Activated CD4-positive, CD25-positive, alpha-beta regulatory T cell treated with anti-CD3 and anti-CD28 coated beads, Interleukin-2, amount 50 U/mL, for 24 hours (primary cell): ENCODE measurements at places on chromosomes 11 and 22.
A peak's percentile ranks its signal among the peaks of the same experiment; 100 is the strongest.

GRCh38 chr22:32695451-32695891 lies 106.0 kb upstream of the TIMP3 start:
- ATAC-seq: no peak

GRCh38 chr11:13013054-13013488 lies 4.0 kb downstream of the RASSF10 start:
- ATAC-seq: no peak

GRCh38 chr22:50016988-50017700 lies 4.6 kb upstream of the IL17REL start:
- ATAC-seq: peak; percentile 78

DNA sequence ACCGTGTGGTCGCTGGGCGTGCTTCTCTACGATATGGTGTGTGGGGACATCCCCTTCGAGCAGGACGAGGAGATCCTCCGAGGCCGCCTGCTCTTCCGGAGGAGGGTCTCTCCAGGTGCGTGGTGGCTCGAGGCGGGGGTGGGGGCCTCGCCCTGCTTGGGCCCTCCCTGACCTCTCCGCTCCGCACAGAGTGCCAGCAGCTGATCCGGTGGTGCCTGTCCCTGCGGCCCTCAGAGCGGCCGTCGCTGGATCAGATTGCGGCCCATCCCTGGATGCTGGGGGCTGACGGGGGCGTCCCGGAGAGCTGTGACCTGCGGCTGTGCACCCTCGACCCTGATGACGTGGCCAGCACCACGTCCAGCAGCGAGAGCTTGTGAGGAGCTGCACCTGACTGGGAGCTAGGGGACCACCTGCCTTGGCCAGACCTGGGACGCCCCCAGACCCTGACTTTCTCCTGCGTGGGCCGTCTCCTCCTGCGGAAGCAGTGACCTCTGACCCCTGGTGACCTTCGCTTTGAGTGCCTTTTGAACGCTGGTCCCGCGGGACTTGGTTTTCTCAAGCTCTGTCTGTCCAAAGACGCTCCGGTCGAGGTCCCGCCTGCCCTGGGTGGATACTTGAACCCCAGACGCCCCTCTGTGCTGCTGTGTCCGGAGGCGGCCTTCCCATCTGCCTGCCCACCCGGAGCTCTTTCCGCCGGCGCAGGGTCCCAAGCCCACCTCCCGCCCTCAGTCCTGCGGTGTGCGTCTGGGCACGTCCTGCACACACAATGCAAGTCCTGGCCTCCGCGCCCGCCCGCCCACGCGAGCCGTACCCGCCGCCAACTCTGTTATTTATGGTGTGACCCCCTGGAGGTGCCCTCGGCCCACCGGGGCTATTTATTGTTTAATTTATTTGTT lies 2.4 kb downstream of the PIM3 start:
- ATAC-seq: no peak

DNA sequence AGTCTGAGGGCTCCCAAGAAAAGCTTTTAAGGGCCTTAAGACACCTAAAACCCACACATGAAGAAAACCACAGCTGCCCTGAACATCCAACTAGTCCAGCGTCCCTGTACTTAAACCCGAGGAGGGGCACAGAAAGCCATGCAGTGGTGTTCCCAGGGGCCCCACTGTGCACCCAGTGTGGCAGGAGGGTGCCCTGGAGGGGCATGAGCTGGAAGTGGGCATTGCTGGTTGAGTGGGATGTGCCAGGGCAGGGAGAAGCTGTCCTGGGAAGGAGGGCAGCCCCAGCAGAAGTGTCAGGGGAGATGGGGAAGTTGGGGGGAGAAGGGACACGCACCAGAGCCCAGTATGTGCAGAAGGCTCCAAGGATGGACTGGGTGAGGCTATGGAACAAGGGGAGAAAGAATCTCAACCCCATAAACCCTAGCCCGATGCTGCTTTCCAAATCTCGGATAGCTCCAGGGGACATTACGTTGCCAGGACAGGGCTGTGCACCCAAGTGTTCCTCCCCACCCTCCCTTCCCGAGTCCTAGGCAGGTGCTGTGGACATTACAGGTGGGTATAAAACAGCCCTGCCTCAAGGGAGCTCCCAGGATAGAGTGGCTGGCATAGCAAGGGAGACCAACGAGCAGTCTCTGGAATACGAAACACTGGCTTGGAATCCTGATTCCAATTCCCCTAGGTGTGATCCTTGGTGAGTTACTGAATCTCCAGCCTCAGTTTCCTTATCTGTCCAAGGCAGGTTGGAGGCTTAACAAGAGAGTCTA lies 44.2 kb downstream of the SHANK2 start:
- no peak for ATAC-seq

GRCh38 chr11:120270386-120270785 lies 30.4 kb downstream of the POU2F3 start:
- ATAC-seq: no peak

- no peak for ATAC-seq
Observed at GRCh38 chr22:43847376-43848289, 14.7 kb downstream of the SULT4A1 start.

- ATAC-seq: no peak
Observed at GRCh38 chr11:43895601-43896000, 15.0 kb downstream of the ALKBH3 start.

DNA sequence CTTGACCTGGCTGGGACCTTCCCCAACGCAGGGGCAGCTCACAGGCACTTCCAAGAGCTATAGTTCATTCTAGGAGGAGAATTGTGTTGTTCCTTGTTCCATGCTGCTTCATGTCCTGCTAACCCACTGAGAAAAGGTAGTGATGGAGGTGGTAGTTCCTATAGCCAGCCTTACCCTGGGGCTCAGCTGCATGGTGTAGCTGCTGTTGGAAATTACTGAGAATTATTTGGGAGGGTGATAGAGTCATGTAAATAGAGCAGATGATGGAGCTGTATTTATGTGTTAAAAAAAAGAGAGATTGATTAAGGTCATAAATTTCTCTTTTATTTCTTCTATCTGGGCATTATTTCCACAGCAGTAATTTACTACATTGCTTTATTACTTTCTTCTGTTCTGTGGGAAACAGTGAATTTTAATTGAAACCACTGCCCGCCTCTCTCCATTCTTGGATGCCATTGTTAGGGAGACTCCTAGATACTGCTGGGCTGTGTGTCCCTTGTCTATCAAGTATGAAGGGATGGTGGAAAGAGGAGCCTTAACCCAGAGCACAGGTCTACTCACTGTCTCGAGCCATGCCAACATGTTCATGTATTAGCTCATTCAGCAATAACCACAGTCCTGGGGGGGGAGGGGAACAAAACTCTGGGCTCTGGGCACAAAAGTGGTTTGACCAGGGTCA lies 309.2 kb downstream of the FAT3 start:
- ATAC-seq: no peak

GRCh38 chr11:46112961-46113607 lies 8.2 kb downstream of the PHF21A start:
- ATAC-seq: peak; percentile 96

GRCh38 chr11:103448966-103449365 lies 339.7 kb downstream of the DYNC2H1 start:
- ATAC-seq: no peak

DNA sequence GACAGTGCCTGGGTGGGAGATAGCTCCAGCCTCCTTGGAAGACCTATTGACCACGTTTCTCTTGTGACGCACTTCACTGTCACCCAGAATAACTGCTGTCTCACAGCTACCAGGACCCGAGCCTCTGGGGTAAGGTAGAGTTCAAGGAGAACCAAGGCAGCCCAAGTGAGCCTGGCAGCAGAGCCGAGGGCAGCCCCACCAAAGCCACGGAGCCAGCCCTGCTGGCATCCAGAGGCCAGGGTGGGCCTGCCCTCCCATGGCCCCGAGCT lies 32.8 kb downstream of the RSPH14 start:
- ATAC-seq: no peak

DNA sequence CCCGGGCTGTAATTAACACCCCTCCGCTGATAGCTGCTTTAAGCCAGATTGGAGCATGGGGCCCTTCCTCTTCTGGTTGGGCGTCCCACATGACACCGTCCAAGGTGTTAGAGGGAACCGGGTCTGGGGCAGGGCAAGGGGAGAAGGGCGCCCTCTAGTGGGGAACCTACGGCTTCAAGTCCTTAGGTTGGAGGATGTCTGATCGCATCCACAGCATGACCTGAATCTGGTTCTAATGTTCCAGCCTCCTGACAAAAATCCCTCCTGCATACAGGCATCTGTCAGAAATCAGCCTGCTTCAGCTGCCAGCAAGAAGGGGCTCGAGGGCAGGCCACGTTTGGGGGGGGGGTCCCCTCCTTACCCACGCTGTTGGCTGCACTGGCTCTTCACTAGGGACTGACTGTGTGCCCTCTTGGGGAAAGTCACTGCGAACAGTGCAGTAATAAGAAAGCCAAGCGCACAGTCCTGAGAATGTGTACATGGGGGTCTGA lies 94.2 kb upstream of the TBCEL start:
- ATAC-seq: no peak

DNA sequence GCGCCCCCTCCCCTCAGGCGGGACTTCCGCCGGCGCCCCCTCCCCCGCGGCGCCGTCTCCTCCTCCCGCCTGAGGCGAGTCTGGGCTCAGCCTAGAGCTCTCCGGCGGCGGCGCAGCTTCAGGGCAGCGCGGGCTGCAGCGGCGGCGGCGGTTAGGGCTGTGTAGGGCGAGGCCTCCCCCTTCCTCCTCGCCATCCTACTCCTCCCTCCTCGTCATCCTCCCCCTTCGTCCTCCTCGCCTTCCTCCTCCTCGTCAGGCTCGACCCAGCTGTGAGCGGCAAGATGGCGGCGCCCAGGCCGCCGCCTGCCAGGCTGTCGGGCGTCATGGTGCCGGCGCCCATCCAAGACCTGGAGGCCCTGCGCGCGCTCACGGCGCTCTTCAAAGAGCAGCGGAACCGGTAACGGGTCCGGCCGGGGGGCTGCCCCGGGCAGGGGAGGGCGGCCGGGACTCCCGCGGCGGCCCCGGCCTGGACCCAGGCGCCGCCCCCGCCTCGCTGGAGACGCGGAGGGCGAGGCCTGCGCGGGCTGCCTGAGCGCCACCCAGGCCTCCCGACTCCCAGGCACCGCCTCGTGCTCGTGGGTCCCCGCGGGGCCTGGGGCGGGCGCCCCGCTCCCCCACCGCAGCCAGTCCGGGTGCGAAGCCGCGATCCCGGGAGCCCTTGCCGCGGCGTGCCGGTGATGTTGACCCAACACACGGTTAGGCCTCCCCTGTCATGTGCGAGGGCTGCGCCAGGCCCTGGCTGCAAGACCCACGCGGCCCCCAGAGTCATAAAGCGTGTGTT lies at the start of gene ATXN10:
Gene ATXN10, plus strand, starts transcription at position 52 of the 781 bp plus-strand sequence. Its CDS starts 230 bp downstream, at position 282.
- ATAC-seq: peak; percentile 76

GRCh38 chr11:88979641-88980040 lies 86.1 kb downstream of the GRM5 start:
- ATAC-seq: no peak

DNA sequence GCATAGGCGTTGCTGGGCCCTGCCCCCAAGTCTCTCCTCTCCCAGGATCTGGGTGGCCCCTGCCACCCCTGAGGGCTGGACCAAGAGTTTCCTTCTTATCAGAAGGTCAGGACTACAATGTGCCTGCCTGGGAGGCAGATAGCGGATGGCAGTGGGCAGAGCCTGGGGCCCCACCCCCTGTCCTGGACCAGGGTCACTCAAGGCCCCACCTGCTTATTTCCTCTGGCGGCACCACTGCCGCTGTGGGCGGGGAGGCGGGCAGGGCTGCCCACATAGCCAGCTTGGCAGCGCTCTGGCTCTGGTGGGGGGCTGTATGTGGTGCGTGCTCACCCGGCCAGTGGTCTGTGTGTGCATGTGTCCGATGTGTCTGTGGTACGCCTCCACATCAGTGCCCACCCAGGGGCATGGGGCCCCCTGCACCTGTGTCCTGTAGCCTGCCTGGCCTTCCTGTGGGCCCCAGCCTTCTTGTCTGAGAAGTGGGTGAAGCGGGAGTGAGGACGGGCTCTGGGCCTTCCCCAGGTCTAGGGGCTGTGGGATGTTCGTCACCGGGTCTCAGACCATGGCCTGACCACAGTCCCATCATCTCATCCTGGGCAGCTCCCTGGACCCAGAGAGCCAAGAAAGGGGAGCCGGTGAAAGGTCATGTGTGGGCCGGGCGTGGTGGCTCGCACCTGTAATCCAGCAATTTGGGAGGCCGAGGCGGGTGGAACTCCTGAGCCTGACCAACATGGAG lies 3.0 kb downstream of the GAS2L1 start:
- ATAC-seq: no peak

DNA sequence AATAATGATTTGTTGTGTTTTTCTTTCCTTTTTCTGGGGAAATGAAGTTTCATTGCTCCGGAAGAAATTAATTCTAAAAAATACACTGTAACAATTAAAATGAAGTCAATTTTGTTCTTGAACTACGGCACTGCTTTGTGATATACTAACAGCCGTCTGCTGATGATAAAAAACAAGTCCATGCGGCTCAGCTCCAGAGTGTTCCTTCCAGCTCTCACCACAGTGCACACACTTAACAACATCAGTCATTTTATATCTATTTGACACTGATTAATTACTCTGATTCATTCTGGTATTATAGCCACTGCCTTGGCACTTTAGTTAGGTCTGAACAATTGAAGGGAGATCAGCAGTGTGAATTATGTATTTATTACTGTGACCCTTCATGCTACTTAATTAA lies 97.4 kb upstream of the SLC6A5 start:
- no peak for ATAC-seq

- ATAC-seq: no peak
Observed at GRCh38 chr11:11089805-11090204, 232.0 kb upstream of the ZBED5 start.

GRCh38 chr22:37324340-37325038 lies 42.2 kb downstream of the CYTH4 start:
- ATAC-seq: no peak

GRCh38 chr11:118619444-118620197 lies 12.2 kb downstream of the PHLDB1 start:
- ATAC-seq: no peak

DNA sequence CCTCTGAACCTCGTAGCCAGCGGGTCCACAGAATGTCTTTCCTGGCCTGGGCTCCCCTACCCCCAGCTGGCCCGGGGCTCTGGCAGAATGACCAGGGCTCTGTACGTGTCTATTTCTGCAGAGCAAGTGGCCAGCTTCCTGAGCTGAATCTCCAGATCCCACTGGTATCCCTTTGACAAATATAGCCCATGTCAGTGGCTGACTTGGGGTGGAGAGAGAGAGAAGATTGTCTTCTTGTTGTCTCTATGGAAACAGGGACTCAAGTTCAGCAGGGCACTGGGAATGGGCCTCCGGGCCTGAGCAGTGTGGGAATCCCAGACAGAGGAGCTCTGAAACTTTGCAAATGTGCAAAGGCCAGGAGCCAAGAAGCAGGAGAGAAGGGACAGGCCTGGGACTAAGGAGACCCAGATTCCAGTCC lies 33.9 kb downstream of the ANO1 start:
- no peak for ATAC-seq
